ENCODE measurements at places on chromosomes 5 and 9. TPM values are rescaled to one million over a fixed set of nuclear protein-coding genes. Genes with fewer than 3 reads are reported as not detected.

Gene C9orf50
- not detected for total RNA-seq

Gene OLFM1
- 12.5 TPM for total RNA-seq

Gene BTNL3
- total RNA-seq = not detected

Gene LURAP1L
- total RNA-seq = 2.4 TPM

Gene SUSD3
- 0.87 TPM for total RNA-seq

Gene SLC6A18
- not detected for total RNA-seq

Gene WDR55
- 12.1 TPM for total RNA-seq

Gene MELK
- total RNA-seq = 0.64 TPM

Gene OBP2B
- total RNA-seq = not detected

Gene CATSPER3
- 0.74 TPM for total RNA-seq

All from left ventricle myocardium superior (tissue), 1 donor.